ENCODE measurements at places on chromosomes 16 and 17.
A peak's percentile ranks its signal among the peaks of the same experiment; 100 is the strongest.

- DNase-seq, result no peak
Observed at GRCh38 chr17:79062691-79063090, 11.9 kb upstream of the ENGASE start.

- DNase-seq, result peak; percentile 51
Observed at GRCh38 chr17:9208381-9209105, 187.2 kb downstream of the NTN1 start.

DNA sequence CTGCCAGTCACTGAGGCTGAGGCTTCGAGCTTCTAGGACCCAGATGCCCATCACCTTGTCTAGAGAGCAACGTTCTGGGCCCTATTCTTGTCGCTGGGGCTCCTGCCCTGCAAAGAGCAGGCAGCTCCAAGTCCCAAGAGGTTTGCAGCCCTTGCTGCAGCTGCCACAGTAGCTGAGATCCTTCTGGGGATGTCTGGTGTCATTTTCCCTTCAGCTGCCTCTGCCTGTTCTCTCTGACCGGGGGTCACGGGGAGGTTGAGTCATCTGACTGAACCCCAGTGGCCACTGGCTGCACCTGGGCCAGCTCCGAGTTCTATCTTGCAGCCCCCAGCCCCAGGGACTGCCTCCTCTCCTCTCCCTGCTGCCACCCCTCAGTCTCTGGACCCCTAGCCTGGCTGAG lies 4.9 kb downstream of the WSCD1 start:
- DNase-seq, result no peak

GRCh38 chr17:31537565-31538011 lies 146.1 kb downstream of the RAB11FIP4 start:
- DNase-seq, result no peak

GRCh38 chr17:2124391-2124790 lies 69.5 kb downstream of the HIC1 start:
- no peak for DNase-seq

DNA sequence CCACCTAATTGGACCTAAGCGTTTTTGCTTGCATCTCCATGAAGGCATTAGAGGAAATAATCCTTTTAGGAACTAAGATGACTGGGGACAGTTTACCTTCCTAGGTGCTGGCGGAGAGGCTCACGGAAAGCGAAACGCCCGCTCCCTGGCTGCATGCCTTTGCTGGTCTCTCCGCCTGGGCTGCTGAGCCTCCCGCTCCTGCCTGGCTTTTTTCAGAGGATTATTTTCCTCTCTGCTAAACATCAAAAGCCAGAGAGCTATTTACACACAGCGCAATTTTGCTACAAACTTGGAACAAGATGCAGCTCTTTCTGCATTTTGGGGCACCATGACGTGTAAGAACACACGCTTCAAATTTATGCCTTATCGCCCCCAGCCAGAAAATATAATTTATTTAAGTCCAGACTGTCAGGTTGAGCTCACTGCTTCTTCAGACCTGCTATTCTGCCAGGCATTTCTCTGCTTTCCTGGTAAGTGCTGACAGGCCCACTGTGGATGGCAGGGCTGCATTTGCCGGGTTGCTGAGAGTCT lies 124.4 kb downstream of the SPACA3 start:
- no peak for DNase-seq

DNA sequence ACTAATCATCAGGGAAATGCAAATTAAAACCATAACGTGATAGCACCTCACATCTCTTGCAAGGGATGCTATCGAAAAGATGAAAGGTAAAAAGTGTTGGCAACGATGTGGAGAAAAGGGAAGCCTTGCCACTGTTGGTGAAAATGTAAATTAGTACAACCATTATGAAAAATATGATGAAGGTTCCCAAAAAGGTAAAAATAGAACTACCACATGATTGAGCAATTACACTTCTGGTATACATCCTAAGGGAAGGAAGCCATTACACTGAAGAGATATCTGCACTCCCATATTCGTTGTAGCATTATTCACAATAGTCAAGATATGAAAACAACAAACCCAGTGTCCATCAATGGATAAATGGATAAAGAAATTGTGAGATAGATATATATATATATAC lies 21.5 kb downstream of the ABCA10 start:
- DNase-seq, result no peak

GRCh38 chr16:54007504-54007903 lies 279.1 kb downstream of the IRX3 start:
- DNase-seq, result no peak

DNA sequence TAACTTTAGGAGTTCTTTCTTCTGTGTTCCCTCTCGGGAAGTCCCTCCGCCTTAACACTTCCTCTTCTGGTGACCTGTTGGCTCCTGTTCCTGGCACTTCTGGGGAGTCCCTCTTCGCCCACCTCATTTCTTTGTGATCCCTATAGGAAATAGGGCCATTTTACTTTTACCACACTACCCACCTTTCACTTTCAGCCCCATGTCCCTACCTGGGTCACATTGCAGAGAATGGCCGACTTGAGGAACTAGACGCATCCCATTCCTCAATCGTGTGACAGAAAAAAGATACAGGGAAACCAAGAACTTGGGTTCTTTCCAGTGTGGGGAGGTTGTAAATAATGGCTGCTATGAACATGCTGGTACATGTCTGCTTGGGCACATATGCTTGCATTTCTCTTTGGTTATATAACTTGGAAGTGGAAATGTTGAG lies 6.6 kb downstream of the IL21R start:
- no peak for DNase-seq

- no peak for DNase-seq
Observed at GRCh38 chr16:17972460-17972943, 364.0 kb downstream of the NPIPA8 start.

- no peak for DNase-seq
Observed at GRCh38 chr17:72175263-72175662, 54.4 kb downstream of the SOX9 start.

DNA sequence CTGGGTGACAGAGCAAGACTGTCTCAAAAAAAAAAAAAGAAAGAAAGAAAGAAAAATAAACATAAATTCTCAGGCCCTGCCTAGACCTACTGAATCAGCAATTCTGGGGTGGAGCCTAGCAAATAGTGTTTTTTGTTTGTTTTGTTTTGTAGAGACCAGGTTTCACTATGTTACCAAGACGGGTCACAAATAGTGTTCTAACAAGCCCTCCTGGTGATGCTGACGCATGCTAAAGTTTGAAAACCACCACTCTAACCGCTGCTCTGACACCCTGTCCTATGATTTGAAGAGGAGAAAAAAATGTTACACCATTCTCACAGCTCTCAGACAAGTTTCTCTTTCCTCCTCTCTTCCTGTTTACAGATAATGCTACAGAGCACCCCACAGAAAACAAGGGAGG lies 1.5 kb downstream of the MRPL10 start:
- no peak for DNase-seq

- DNase-seq, result no peak
Observed at GRCh38 chr16:47213761-47214440, 70.2 kb upstream of the NETO2 start.

DNA sequence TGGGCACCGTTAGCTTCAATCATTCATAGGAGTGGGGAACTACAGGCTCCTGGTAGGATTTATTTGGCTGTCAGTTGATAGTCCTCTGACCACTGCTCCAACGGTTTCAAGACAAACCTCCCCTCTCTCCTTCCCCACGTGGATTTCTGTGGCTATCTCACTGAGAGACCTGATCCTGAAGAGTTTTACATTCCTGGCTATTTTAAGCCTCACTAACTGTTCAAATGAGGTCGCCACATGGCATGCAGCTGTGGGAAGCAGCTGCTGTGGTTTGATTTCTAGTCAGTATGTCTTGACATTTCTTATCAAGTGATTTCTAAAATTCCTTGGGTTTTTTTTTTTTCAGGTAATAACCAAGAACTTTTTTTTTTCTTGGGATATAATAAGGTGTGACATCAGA lies 38.3 kb downstream of the CDK5R1 start:
- DNase-seq, result no peak

DNA sequence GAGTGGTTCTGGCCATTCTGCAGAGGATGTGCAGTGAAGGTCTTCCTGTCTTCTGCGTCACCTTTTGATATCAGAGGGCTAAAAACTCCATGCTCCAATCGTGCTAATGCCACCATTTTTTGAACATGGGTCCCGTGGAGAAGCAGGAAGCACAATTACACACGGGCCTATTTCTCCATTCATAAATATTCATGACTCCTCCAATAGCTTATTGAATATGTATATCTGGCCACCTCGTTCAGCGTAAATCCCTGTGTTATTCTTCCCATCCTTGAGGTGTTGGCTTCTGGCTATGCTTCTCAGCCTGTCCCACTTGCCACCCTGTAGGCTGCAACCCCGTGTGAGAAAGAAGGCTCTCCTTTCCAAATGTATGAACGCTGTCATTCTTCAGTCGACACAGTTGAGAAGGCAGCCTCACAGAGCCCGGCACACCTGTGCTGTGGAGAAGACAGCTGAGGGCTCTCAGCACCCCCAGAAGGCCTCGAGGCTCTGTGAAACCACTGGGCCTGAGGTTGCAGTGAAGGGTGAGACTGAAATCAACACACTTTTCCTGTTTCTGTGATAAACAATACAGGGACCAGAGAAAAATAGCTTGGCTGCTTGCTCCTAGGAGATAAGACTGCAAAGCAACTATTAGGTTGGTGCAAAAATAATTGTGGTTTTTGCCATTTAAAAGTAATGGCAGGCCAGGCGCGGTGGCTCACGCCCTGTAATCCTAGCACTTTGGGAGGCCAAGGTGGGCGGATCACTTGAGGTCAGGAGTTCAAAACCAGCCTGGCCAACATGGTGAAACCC lies 4.9 kb upstream of the ANKRD40CL start:
- DNase-seq, result peak; percentile 26

GRCh38 chr16:57489229-57489628 lies 2.9 kb upstream of the DOK4 start:
- DNase-seq, result no peak

DNA sequence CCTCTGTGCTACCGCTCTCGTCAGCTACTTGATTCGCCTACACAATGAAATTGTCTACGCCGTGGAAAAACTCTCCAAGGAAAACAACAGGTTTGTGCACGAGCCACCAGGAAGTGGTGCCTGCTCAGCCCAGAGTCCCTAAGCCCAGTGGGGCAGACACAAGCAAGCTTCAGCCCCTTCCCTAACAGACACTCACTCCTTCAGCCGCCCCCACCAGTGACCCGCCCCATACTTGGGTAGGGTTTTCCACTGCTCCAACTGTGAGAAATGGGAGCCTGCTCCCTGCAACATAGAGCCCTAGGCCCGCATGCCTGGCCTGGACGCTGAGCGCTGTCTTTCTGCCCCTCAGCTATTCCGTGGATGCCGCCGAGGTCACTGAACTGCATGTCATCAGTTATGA lies 28.6 kb upstream of the ENDOV start:
- no peak for DNase-seq
